Smooth muscle cell of bladder (primary cell): ENCODE measurements at places on chromosomes 12 and 14. TPM values are rescaled to one million over a fixed set of nuclear protein-coding genes. Genes with fewer than 3 reads are reported as not detected.

MGST1 gene
- total RNA-seq, result 66.4 and 69.8 TPM in 2 replicates

ERBB3 gene
- total RNA-seq, result 0.28 TPM in 2 replicates

APPL2 gene
- total RNA-seq, result 28.0 and 38.3 TPM in 2 replicates

ANKRD52 gene
- total RNA-seq, result 9.7 and 12.2 TPM in 2 replicates

TBX5 gene
- 1.3 and 1.6 TPM in 2 replicates for total RNA-seq

OVCH1 gene
- total RNA-seq, result 0.09 and 0.14 TPM in 2 replicates

KIF5A gene
- 0.09 and 0.14 TPM in 2 replicates for total RNA-seq

GPR84 gene
- 0.09 TPM in 1 of 2 replicates, not detected in the other for total RNA-seq

C12orf75 gene
- total RNA-seq, result 41.2 and 51.3 TPM in 2 replicates

TAS2R43 gene
- total RNA-seq, result 1.3 TPM in 1 of 2 replicates, not detected in the other
